CD4-positive, alpha-beta T cell (primary cell): ENCODE measurements at places on chromosomes 7 and 10.
A peak's percentile ranks its signal among the peaks of the same experiment; 100 is the strongest.

GRCh38 chr10:25552283-25552919 lies 377.6 kb downstream of the GPR158 start:
- DNase-seq = no peak

DNA sequence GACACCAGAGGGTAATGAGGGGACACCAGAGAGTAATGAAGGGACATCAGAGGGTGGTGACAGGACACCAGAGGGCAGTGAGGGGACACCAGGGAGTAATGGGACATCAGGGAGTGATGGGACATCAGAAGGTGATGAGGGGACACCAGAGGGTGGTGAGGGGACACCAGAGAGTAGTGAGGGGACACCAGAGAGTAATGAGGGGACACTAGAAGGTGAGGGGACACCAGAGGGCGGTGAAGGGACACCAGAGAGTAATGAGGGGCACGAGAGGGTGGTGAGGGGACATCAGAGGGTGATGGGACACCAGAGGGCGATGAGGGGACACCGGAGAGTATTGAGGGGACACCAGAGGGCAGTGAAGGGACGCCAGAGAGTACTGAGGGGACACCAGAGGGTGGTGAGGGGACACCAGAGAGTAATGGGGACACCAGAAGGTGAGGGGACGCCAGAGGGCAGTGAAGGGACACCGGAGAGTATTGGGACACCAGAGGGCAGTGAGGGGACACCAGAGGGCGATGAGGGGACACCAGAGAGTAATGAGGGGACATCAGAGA lies 10.6 kb downstream of the NACAD start:
- DNase-seq = no peak

GRCh38 chr7:118452128-118452527 lies 227.6 kb downstream of the ANKRD7 start:
- no peak for DNase-seq

DNA sequence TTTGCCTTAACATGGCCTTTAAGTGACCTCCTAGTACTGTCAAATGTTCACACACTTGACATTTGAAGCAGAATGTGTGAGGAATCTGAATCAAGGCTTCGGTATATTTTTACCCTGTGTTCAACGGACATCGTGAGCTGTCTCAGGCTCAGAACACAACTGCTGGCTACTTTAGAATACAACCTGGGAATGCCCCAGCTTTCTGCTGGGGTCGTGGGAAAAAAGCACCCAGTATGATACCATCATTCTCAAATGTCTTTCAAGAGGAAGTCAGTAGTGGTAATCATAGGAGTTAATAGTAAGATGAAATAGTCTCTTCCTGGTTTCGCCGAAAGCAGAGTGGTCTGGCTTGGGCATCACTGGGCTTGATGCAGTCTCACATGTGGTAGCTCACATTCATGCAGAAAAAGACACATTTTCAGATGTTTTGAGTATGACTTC lies 67.2 kb downstream of the CREB5 start:
- DNase-seq = no peak

GRCh38 chr7:44797329-44798258 lies 1.1 kb downstream of the PPIA start:
- DNase-seq = peak; percentile 94

DNA sequence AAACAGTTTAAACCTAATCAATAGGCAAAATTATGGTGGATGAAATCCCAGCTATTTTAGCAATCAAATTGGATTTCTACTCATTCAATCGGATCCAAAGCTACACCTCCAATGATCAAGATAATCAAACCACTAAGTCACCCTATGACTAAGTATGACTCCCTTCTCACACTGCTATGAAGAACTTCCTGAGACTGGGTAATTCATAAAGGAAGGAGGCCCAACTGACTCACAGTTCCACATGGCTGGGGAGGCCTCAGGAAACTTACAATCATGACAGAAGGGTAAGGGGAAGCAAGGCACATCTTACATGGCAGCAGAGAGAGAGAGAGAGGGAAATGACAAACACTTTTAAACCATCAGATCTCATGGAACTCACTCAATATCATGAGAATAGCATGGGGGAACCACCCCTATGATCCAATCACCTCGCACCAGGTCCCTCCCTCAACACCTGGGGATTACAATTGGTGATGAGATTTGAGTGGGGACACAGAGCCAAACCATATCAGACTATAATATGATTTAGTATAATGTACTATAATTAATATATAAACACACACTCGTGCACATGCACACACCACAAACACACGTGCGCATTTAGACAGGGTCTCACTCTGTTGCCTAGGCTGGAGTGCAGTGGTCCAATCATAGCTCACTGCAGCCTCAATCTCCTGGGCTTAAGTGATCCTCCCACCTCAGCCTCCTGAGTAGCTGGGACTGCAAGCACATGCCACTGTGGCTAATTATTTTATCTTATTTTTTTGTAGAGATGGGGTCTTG lies 213.6 kb upstream of the FOXK1 start:
- DNase-seq = no peak

DNA sequence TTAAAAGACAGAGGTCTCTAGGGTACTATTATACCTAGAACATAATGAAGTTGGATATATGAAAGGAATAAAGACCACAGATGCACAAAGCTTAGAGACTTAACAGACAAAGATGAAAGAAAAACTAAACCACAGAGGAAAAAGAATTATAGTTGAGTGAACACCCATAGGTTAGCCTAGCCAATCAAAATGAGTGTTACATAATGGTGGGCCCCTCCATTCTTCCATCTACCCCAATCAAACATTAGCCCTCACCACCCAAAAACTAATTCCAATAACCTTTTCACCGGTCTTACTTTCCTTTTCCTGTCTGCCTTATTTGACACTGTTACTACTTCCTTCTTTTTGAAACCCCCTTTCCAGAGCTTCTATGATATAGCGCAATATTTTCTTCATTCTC lies 130.1 kb downstream of the ELMO1 start:
- DNase-seq = no peak

DNA sequence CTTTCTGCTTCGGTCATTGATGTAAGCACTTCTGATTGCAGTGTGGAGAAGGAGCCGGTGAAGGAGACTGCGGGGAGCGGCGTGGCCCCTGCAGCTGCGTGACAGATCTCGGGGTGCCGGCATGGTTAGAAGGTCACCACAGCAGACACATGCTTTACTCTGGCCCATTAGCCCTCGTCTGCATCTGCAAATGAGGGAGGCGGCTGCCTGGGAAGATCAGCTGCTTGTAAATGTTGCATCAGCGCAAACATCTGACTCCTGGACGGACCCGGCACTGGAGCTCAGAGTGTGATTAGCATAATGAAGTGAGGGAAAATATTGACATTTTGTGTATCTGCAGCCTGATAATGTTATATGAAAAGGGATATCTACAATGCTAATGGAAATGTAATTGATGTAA lies 30.5 kb upstream of the MNX1 start:
- no peak for DNase-seq

DNA sequence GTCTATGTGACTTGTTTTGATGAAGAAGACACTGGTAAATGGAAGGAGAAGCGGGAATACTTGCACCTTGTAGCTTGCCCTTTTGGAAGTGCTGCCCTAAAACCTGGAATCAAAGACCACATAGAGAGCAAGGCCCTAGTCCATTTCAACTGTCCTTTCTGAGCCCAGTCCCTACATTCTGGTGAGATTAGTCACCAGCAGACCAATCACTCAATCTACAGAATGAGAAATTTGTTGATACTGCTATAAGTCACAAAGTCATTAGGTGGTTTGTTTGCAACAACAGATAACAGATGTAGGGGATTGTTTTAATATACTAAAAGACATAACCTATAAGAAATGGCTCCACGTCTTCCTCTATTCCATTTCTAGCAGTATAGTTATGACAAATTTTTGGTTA lies 33.6 kb downstream of the WASL start:
- DNase-seq = no peak

DNA sequence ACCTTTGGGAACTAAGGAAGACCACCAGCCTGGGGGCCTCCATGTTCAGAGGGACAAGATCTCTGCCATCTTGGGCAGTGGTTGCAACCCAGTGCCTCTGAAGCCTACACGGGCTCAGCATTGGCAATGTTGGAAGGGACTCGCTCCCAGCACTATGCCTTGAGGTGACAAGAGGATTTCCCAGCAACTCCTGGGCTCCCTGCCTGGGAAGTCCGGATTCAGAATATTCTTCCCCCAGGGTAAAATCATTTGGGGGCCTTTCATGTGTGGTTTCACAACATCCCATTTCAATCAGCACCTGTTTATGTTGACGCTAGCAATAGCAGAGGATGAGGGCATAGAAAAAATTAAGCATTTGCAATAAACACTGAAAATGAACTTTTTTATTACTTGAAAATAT lies 509.8 kb upstream of the MGMT start:
- DNase-seq = no peak

DNA sequence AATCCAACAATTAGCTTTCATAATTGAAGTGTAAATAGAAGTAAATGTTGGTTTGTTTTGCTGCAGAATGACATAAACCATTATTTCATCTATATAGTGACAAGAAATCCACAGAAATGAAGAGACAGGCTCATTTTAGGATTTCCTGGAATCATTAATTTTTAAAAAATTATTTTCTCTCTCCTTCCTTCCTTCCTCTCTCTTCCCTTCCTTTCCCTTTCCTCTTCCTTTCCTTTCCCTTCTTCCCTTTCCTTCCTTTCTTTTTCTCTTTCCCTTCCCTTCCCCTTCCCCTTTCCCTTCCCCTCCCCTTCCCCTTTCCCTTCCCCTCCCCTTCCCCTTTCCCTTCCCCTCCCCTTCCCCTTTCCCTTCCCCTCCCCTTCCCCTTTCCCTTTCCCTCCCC lies 51.2 kb upstream of the KMT2C start:
- no peak for DNase-seq

DNA sequence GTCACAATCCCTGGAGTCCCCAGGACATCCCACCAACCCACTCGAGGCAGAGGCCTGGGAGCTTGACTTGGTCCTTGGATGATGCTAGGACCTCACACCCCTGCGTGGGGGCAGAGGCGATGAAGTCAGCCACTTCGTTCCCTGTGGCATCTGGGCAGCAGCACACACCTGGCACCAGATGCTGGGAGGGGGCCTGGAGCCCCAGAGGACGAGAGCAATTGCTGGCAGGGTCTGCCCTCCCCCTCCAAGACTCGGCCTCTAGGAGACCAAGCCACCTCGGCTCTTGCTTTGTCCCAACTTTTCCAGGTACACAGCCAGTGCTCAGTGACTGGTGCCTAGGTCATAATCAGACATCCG lies 39.1 kb downstream of the DPYSL4 start:
- no peak for DNase-seq

- no peak for DNase-seq
These were observed 132.1 kb downstream of the EGFR start for GRCh38 chr7:55150709-55151451.

DNA sequence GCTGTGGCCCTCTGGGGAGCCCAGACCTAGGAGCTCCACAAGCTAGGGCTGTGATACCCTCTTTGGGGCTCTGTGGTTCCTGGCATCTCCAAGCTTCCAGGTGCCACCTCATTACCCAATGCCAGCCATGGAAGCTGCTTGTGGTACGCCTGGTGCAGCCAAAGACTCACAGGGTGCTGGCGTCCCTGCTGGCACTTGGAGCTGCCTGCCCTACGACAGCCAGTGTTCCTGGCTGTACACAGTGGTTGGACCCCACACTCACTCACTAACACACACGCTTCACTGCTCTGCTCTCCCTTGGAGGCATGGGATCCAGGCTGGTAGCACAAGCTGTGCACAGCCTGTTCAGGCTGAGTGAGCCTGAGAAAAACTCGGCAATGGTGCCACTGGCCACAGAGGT lies 894.1 kb upstream of the PHF14 start:
- DNase-seq = no peak

DNA sequence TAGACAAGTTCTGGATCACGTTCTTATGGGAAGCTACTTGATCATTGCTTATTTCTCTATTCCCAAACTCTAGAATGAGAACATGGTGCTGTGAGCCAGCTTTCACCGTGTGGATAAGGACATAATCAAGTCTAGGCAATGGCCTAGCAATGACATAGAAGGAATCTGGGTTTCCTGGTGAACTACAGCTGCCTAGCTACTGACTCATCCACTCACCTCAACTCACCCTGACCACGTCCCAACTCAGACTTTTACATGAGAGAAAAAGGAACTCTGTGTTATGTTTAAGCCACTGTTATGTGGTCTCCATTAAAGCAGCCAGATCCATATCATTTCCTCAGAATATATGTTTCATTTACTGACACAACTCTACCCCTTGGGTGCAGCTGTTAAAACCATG lies 18.8 kb upstream of the MET start:
- no peak for DNase-seq

DNA sequence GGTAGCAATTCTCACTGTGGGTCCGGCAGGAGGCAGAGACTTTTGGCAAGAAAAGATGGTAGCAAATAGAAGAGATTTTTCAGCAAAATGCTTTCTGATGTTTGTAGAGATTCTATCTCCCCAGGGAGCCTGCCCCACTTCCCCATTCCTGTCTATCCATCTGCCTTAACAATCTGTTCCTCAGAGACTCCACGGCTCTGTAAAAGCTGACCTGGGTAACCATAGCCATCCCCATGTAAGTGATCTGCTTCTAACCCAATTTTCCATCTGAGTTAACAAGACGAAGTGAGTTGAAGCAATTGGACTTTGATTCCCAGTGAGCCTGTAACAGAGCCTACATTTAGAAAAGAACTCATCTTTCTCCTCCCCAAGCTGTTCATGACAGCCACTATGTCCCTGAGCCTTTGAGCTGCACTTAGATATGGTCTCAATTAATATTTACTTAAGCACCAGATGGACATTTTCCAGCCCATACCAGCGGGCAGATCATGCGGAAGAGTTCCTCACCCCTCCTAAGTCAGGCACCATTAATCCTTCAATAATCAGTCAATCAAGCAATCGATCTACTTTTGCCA lies 896.1 kb downstream of the CCSER2 start:
- no peak for DNase-seq

DNA sequence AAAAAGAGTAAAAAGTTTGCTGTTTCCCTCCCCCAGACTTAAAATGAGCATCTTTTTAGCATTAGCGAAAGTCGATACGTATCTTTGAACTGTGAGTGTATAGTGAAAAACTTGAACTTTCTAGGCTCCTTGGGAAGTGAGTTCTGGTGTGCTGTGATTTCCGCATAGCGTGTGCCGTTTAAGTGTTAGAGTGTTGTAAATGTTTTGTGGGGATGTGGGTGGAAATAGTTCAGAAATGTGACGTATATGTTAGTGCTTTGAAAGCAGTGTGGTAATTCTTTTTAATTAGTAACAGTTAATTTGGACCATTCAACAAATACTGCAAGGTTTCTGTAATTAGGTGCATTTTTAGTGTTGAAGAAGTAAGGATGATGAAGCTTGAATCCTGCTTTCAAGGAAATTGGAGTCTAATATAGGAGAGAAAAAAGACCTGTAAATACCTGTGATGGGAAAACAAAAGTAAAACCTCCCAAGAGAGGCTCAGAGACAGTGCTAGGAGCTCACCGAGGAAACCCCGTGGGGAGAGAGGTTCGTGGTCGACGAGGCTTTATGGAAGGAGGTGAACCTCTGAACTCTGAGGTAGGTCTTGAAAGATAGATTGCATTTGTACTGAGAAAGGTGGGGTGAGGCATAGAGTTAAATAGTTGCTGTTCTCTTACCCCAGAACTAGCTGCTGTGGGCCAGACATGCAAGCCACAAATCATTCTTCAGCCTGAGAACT lies 40.8 kb downstream of the RBM33 start:
- no peak for DNase-seq

GRCh38 chr7:38040831-38041230 lies 120.4 kb downstream of the EPDR1 start:
- DNase-seq = no peak

- no peak for DNase-seq
These were observed 224.7 kb upstream of the PHYHIPL start for GRCh38 chr10:58951746-58952145.
